ENCODE measurements at places on chromosomes 11 and 22.

- no peak for DNase-seq
Observed at GRCh38 chr11:57746920-57747319, 4.7 kb downstream of the BTBD18 start.

GRCh38 chr22:38943201-38943600, 14.2 kb upstream of the APOBEC3A start:
- DNase-seq = peak; percentile 7

- DNase-seq = no peak
Observed at GRCh38 chr22:39915295-39915726, 14.4 kb downstream of the GRAP2 start.

- peak; percentile 74 for DNase-seq
Observed at GRCh38 chr11:12411806-12412727, 34.7 kb downstream of the PARVA start.

- DNase-seq = no peak
Observed at GRCh38 chr11:64556044-64556720, 34.8 kb upstream of the SLC22A12 start.

GRCh38 chr11:61752117-61752924, at the start of gene MYRF:
Gene MYRF (plus strand): TSS chr11:61752636. CDS start chr11:61752745, 109 bp downstream.
- DNase-seq = peak; percentile 75

DNA sequence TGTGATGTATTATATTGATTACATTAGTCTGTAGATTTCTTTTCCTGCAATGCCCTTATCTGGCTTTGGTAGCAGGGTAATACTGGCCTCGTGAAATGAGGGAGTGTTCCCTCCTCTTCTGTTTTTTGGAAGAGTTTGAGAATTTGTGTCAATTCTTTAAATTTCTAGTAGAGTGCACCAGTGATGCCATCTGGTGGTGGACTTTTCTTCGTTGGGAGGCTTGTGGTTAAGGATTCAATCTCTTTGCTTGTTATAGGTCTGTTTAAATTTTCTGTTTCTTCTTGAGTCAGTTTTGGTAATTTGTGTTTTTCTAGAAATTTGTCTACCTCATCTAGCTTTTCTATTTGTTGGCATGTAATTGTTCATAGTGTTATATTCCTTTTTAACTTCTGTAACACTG, 18.9 kb downstream of the SHANK3 start:
- no peak for DNase-seq

DNA sequence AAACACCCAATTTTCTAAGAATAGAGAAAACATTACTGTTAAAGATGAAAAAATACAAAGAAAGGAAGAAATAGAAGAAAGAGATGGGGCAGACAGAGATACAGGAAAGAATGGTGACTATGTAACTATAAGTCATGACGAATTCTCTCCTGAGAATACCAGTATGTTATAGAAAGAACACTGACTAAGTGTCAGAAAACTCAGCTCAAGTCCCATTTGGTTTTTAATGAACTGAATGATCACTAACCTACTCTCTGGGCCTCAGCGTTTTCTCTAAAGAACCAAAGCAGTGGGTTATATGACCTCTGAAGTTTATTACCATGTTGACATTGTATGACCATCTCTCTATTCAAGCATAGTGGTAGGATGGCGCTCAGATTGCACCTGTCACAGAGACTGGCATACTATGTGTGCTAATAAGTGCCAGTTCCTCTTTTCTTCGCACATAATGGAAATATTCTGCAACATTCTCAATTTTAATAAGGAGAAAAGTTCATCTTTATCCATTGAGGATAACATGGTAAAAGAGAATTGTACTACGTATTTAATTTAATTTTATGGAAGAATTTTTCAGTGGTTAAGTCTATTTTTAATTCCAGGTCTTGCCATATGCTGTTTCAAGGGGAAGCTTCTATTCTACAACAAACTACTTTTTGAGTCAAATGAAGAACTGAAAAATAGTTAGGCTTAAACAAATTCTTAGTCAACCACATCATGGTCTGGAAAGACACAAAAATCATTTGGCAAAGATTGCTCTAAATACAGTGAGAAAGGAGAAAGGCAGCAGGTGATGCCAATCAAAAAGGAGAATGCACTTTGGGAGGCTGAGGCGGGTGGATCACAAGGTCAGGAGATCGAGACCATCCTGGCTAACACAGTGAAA, 25.0 kb upstream of the EED start:
- DNase-seq = no peak

DNA sequence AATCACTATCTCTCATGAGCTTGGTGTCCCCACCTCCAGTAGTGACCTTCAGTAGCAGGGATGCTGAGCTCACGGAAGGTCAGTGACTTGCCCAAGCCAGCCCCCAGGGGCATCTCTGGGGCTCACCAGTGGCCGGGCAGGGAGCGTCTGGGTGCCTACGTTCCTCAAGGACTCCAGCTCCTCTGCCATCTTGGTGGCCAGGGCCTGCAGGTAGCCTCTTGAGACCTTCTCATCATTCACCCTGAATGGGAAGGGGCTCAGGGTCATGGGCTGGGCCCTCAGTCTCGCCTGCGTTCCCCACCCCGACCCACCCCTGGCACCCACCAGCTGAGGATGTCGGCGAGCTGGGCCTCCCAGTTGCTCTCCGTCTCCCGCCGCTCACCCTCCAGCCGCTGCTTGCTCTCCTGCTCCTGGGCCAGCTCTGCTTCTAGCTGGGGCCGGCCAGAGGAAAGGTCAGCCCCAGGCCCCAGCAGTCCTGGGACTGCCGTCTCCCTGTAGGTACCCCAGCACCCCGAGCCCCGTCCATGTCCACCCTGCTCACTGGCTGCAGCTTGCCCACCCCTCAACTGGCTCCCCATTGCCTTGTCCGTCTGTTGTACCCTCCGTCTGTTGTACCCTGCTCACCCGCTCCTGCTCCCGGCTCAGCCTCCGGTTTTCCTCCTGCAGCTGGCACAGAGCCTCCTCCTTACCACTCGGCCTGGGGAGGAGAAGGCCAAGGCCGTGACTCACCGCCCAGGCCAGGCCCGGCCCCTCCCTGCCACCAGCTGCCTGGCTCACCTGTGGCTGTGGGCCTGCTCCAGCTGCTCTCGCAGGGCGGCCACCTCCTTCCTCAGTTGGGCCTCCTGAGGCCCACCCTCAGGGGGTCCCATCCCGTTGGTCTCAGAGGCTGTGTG, 9.5 kb downstream of the CDC42BPG start:
- no peak for DNase-seq

- no peak for DNase-seq
Observed at GRCh38 chr11:69073469-69073868, 24.7 kb downstream of the TPCN2 start.

DNA sequence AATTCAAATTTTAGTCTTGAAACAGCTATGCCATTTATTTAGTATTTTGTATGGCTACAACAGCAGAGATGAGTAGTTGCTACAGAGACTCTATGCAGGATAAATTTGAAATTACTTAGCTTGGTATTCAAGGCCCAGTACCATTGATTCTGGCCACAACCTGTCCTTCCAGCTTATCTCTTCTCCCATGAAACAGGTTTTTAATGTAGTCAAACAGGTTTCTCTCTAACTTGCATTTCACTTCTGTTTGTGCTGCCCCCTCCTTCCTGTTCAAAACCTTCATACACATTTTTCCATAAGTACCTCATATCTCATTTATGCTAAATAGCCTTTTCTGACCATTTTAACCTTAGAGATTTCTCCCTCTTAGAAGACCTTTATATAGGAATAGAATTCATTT, 3.3 kb downstream of the USP47 start:
- DNase-seq = no peak

DNA sequence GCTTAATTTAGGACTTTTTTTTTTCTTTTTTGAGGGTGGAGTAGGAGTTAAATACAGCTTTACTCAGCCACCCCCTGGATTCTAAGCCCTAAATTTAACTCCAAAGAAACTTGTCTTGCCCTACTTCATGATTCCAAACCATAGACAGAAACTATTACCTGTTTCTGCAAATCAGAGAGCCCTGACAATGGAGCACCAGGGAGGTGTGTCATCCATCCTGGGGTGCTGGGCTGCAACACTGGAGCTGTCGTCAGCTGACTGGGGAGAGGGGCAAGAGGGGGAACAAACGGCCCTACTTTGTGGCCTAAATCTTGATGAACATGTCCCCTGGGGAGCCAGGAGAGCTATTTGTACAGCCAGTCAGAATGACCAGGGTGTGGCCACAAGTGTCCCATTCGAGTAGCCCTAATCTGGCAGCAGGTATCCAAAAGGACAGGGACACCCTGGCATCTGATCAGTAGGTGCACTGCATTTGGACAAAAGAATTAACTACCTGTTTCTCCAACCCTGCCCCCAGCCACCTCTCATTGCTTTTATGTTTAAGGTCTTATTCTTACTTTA, 50.8 kb downstream of the PLEKHA7 start:
- no peak for DNase-seq

GRCh38 chr11:60871378-60872061, 4.2 kb downstream of the ZP1 start:
- peak; percentile 74 for DNase-seq

GRCh38 chr11:63970902-63971301, 3.5 kb upstream of the COX8A start:
- no peak for DNase-seq

DNA sequence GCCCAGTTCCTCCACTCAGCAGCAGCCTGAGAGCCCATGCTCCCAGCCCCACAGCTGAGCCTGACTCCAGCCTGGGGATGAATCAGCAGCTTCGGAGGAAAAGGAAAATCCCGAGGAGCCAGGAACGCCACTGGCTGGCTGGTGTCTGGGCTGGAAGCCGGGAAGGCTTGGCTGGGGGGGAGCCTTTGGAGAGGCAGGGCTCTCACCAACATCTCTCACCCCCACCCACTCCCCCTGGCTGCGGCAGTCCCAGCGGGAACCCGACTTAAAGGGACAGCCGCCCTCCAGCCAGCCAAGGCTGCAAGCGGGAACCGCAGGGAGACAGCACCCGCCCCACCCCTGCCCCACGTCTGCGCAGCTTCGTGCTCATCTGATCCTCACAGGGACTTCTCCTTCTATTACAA, 28.4 kb downstream of the KIAA0930 start:
- peak; percentile 86 for DNase-seq

GRCh38 chr11:100008417-100008816, 678.7 kb upstream of the ARHGAP42 start:
- DNase-seq = no peak

DNA sequence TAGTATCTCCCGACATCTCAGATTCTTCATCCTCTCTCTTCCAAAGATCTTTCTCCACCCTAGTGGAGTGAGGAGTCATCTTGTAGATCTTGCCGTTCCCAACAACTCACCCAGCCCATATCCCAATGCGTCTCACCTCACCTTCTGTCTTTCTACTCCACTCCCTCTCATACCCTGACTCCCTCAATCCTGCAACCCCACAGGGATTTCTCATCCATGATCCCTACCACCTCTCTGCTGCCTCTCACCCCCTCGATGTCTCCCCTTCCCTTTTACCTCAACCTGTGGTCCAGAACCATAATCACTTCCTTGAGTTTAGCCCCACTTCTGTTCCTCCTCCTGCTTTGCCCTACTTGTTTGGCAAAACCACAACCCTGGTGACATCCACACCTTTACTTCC, 41.7 kb downstream of the OTOG start:
- DNase-seq = no peak

DNA sequence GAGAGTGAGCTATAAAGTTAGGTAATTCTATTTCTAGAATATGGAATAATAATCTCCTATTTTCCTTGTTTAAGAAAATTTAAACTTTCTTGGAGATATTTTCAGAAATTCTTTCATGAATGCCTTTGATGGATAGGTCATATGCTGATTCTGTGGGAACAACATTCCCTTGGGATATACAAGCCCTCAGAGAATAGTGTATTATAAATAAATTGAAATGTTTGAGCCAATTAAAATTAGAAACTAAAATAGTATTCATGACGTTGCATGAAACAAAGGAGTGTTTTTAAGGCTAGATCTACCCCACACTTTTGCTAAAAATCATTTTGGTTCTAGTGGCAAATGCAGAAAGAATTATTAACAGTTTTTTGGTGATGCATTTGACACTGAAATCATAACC, 269.3 kb upstream of the ANO3 start:
- DNase-seq = no peak

DNA sequence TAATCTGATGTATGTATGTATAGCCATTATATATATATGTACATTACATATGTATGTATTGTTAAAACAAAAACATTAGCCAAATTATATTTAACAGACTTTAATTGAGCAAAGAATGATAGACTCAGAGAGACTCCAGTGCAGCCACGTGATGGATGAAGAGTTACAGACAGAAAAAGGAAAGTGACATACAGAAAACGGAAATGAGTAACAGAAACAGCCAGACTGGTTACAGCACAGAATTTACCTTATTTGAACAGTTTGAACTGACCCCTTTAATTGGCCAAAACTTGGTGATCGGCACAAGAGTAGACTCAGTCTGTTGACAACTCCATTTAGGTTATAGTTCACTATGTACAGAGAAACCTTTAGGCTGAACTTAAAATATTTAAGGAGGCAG, 35.0 kb downstream of the CHORDC1 start:
- DNase-seq = no peak

- DNase-seq = no peak
Observed at GRCh38 chr11:119907878-119908572, 179.0 kb upstream of the NECTIN1 start.

DNA sequence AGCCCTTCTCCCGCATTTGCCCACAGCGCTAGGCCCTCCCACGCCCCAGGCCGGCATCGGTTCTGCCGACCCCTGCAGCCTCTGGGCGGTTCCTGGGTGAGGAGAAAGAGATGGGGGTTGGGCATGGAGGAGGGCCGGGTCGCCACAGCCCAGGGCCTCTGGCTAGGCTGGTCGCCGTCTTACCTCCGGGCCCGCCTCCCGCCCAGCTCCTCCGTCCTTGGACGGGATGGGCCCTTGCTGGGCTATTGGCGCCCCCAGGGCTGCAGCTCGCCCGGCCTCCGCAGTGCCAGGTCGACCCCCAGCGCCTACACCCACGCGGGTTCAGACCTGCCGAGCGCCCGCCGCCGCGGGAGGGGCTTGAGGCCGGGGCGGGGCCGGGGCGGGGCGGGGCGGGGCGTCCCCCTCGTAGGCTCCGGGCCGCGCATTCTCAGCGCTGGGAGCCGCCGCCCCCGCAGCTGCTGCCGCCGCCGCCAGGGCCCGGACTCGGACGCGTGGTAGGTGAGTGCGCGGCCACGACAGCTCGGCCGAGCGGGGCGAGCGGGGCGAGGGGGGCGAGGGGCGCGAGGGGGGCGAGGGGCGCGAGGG, at the start of gene CD151:
TSS of gene CD151 (plus strand) at position 424 of the 585 bp plus-strand sequence. CDS start 3,118 bp downstream, outside the sequence.
- DNase-seq = peak; percentile 75

DNA sequence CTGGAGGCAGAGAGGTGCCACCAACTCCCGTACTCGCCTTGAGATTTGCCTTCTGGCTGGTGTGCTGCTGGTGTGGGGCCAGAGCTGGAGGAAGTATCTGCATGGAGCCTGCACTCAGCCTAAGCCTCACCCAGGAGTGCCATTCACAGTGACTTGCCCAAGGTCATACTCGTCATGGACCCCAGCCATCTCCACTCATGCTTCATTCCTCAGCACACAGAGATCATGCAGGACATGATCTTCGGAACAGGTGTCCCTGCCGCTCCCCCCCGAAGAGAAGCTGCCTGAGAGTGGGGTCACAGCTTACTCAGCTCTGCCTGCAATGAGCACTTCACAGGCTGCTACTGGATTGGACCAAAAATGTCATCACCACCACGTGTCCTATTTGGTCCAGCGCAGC, 49.0 kb downstream of the PC start:
- no peak for DNase-seq
